ENCODE measurements at places on chromosomes 1 and 21.

DNA sequence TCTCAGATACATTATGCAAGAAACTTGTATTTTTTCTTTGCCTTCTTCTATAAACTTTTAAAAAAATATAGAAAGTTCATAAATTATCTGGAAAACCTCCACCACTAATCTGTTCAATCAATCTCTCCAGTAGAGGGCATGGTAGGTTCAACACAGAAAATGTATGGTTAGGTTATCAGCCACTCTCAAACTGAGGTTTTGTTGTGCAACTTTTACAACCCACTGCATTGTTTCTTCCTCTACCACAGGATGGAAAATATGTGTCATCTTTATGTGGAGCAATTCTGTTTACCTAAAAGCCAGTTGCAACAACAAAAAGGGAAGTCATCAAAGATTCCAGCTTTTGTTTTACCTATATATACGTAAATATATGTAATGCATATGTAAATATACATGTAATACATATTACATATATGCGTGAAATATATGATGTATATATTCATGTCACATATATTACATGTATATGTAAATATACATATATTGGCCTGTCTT is 3.0 kb upstream of the RGS2 start:
- no peak for DNase-seq

DNA sequence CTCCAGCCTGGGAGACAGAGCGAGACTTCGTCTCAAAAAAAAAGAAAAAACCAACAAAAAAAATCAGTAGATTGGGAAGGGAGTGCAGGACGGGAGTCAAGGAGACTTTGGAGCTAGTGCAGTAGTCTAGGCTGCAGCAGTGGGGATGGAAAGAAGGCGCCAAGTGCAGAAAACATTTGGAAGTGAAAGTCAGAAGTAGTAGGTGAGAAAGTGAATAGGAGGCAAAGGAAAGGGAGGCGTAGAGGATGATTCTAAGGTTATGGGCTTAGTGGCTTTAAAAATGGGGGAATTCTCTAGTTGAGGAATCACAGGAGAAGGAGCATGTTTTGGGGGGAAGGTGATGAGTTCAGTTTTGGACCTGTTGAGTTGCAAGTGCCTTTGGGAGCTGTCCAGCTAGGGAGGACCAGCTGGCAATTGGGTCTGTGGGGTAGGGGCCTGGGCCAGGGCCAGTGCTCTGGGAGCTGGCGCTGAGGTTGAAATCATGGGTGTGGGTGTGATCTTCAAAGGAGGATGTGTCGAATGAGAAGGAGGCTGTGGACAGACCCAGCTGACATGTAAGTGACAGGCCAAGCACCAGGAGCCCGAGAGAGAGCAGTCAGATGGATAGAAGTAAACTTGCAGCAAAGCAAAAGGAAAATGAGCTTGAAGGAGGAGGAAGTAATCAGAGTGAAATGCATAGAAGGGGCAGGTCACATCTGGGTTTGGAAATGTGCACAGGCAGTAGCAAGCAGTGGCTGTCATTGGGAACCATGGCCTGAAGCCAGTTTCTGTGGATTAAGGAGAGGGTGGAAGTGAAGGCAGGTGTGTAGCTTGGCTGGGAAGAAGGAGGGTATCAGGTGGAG is 15.8 kb downstream of the TMCC2 start:
- no peak for DNase-seq

DNA sequence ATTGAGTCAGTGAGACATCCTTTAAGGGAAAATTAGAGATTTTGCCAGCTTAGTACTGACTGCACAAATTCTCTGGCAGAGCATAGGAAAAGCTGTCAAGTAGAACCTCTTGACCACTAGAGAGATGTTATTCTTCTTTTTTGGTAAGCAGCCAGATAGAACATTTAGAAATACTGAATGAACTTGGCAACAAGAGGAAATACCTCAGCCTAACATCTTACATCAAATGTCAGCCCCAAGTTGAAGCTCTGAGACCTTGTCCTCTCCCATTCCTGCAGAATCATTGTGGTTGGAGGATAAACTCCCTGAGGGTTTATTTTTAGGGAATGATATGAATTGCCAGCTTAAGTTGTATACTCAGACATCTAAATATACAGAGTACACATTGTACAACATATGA is 53.5 kb downstream of the MIGA1 start:
- DNase-seq = no peak

- DNase-seq = no peak
These were observed 50.5 kb downstream of the PEX14 start for GRCh38 chr1:10525208-10525607.

DNA sequence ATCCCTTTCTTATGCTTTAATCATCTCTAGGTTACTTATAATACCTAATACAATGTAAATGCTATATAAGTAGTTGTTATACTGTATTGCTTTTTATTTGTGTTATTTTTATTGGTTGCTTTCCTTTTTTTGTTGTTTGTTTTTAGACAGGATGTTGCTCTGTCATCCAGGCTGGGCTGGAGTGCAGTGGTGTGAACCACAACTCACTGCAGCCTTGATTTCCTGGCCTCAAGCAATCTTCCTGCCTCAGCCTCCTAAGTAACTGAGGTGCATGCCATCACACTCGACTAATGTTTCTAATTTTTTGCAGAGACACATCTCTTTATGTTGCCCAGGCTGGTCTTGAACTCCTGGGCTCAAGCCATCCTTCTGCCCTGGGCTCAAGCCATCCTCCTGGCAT is 26.9 kb downstream of the KRTAP19-8 start:
- DNase-seq = no peak

DNA sequence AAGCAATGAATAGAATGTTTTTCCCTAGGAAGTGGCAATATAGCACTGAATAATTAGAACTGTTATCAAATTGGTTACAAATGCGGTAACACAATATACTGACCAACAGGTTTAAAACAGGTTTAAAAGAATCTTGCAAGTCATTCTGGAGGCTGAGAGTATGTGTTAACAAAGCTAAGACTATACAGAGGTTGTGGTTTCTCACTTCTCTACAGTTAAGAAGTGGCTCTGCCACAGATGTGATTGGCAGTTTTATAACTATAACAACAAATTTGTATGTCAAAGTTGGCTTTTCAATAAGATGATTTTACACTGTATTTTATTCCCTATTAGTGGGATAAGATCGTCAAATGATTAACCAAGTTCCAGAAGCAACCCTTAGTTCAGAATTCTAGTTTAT is 7.1 kb downstream of the ANGEL2 start:
- no peak for DNase-seq

GRCh38 chr1:202274611-202275010 is 67.1 kb downstream of the UBE2T start:
- DNase-seq = no peak

Data from right atrium auricular region (tissue), 2 donors.